ENCODE measurements at places on chromosomes 6 and 20. TPM values are rescaled to one million over a fixed set of nuclear protein-coding genes. Genes with fewer than 3 reads are reported as not detected.

DNA sequence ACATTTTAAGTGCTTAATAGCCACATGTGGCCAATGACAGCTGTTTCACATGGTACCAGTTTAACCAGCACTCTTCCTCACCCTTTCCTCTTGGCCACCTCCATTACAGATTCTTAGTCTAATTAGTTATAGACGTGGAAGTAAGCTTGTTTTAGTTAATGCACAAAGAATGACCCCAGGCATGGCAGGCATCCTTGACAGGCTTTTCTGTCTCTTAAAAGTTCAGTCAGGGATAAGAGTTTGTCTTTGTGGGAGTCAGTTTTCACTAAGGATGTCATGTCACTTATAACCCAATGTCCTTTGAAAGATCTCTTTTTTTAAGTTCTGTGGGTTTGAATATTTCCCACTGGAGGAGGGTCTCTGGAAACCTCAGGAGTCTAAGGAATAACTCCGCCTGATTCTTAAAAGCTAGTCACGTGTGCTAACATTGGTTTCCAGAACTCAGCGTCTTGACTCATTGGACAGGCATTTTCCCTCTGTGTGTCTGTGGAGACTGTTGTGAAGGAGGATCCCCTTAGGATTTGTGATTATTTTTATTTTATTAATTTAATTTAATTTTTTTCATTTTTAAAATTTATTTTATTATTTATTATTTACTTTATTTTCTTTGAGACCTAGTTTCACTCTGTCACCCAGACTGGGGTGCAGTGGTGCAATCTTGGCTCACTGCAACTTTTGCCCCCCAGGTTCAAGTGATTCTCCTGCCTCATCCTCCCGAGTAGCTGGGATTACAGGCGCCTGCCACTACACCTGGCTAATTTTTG is 171.4 kb downstream of the ZFAND3 start:
- peaks cover 19% of the 10 kb centered on the region for H3K4me1 ChIP-seq
- DNase-seq, result peak; percentile 52
- no peak overlapping the region for H3K4me3 ChIP-seq
- H3K27me3 ChIP-seq, result no peaks in the 10 kb centered on the region
- no peaks in the 10 kb centered on the region for H3K36me3 ChIP-seq
- no peak overlapping the region for H3K27ac ChIP-seq

The SALL4 gene
- 0.61 TPM for total RNA-seq

GRCh38 chr6:144335914-144336313 is 50.8 kb downstream of the UTRN start:
- DNase-seq, result peak; percentile 46
- no peak overlapping the region for H3K27ac ChIP-seq
- H3K4me3 ChIP-seq, result no peak overlapping the region
- no peaks in the 10 kb centered on the region for H3K27me3 ChIP-seq
- H3K36me3 ChIP-seq, result peaks cover 4% of the 10 kb centered on the region
- peaks cover 42% of the 10 kb centered on the region for H3K4me1 ChIP-seq

GRCh38 chr6:25223490-25223991 is 55.6 kb upstream of the CARMIL1 start:
- peak overlapping the region; percentile 13 for H3K4me3 ChIP-seq
- H3K4me1 ChIP-seq, result peaks cover 32% of the 10 kb centered on the region
- H3K27ac ChIP-seq, result no peak overlapping the region
- peak; percentile 81 for DNase-seq
- no peaks in the 10 kb centered on the region for H3K27me3 ChIP-seq
- H3K36me3 ChIP-seq, result peaks cover 6% of the 10 kb centered on the region

The BMP2 gene
- 6.7 TPM for total RNA-seq

- H3K4me1 ChIP-seq, result no peaks in the 10 kb centered on the region
- H3K4me3 ChIP-seq, result peak overlapping the region; percentile 70
- H3K36me3 ChIP-seq, result no peaks in the 10 kb centered on the region
- H3K27me3 ChIP-seq, result no peaks in the 10 kb centered on the region
These were observed 65.6 kb downstream of the PLG start for GRCh38 chr6:160767647-160768019.

- no peaks in the 10 kb centered on the region for H3K27me3 ChIP-seq
- no peak overlapping the region for H3K4me3 ChIP-seq
- DNase-seq, result no peak
- peaks cover 4% of the 10 kb centered on the region for H3K4me1 ChIP-seq
- no peaks in the 10 kb centered on the region for H3K36me3 ChIP-seq
These were observed 218.5 kb downstream of the PRL start for GRCh38 chr6:22078288-22078687.

DNA sequence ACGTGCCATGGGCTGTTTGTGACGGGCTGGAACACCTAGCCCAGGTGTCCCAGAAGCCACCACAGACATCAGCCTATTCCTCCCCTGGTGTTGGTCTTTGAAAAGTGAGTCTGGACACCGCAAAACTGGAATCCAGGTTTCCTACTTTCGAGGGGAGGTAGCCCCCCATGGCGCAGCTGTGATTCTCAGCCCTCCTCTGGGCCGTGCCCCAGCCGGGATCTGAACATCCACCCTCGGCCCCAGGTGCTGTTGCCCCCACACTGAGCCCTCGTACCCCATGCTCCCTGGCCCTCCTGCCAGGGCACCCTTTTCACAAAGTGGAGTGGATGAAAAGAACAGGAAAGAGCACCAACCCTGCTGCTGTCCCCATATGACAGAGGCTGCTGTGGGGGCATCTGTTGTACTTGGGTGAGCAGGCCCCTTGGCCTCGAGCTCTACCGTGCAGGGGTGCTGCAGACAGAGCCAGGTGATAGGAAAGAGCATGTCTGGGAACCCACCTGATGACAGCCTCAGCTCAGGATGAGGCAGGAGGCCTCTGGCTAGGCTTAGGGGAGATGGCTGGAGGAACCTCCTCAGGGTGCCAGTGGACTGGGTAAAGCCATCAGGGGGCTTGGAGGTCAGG is 18.8 kb upstream of the MAS1L start:
- DNase-seq, result no peak
- H3K4me1 ChIP-seq, result peaks cover 6% of the 10 kb centered on the region
- peaks cover 47% of the 10 kb centered on the region for H3K27me3 ChIP-seq
- no peak overlapping the region for H3K27ac ChIP-seq

The ENPP1 gene
- 2.8 TPM for total RNA-seq

DNA sequence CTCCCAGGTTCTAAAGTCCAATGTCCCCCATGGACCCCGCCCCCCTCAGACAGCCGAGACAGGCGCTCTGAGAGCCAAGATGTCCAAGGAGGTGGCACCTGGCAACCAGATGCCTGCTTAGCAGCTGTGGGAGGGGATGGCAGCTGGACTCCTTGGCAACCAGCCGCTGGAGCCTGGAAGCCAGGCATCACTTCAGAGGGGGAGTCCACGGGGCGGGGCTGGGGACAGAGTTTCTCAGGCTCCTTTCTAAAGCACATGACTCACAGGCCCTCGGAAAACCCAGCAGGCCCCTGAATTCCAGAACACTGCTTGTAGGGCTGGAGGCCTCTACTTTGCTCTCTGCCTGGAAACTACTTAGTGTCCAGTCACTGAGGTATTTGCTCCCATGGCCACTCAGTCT is 51.5 kb downstream of the PREX1 start:
- peaks cover 42% of the 10 kb centered on the region for H3K27me3 ChIP-seq
- DNase-seq, result no peak
- H3K36me3 ChIP-seq, result peaks cover 5% of the 10 kb centered on the region
- no peaks in the 10 kb centered on the region for H3K4me1 ChIP-seq
- H3K4me3 ChIP-seq, result no peak overlapping the region
